Right atrium auricular region (tissue), 2 donors: ENCODE measurements at places on chromosomes 12 and 14. TPM values are rescaled to one million over a fixed set of nuclear protein-coding genes. Genes with fewer than 3 reads are reported as not detected.

- DNase-seq = no peak
Observed at GRCh38 chr12:12612358-12612757, 682 bp downstream of the CREBL2 start.

OTOGL gene
- 10.9 TPM for total RNA-seq

DNA sequence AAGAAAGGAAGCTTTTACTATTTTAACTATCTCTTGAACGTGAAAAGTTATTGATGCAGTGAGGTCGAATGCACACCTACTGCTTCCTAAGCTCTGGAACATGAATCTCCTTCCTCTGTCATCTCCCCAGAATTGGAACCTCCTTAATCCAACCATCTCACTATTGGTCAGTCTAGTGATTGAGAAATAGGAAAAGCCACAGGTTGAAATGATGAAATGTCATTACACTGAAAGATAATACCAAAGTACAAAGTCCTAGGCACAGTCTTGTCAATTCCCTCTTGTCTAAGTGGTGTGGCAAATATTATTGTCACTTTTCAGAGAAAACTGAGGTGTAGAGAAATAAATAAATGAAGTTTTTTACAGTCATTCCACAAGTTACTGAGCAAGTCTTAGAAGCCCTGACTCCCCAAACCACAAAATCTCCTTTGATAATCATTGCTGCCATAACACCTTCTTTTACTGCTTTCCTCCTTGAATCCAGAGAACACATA, 19.5 kb upstream of the HIGD1C start:
- DNase-seq = no peak

DNA sequence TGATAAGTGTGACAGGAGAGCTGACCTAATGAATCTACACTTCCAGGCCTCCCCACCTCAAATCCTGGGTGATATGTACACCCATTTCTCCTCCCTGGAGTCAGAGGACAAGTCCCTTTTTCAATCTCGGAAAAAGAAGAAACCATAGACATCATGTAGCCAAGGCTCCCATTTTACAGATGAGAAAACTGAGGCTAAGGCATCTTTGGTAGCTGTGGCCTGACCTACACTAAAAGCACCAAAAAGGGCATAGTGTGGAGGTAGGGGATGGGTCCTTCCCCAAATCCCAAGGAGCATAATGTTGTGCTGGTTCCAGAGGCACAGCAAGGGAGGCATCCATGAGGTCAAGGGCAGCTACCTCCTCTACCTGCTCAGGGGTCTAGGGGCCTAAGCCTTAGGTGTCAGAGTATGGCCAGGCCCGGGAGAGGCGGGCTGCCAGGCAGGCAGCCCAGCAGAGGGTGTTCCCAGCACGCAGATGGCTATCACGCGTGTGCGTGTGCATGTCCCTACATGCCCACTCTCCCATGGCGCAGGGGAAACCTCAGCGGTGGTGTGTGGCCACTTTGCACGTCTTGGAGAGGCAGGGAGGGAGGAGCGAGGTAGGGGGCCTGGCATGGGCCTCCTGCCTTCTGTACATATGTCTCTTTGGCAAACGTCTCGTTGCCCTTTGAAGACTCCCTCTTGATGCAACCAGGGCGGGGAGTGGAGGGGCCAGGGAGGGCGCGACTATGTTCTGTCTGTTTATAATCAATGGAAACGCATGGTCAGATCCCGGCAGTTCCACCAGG, 2.5 kb downstream of the PGF start:
- DNase-seq = no peak

SLC39A2 gene
- not detected for total RNA-seq

- no peak for DNase-seq
Observed at GRCh38 chr14:24880689-24881088, 169.3 kb downstream of the STXBP6 start.
